H4 (cell line): ENCODE measurements at places on chromosomes 2 and 18. TPM values are rescaled to one million over a fixed set of nuclear protein-coding genes. Genes with fewer than 3 reads are reported as not detected.

SH3RF3 gene
- total RNA-seq = 0.45 and 0.87 TPM in 2 replicates

ANKRD30BL gene
- total RNA-seq = not detected in 2 replicates

SERPINB10 gene
- total RNA-seq = 1.0 TPM in 1 of 2 replicates, not detected in the other

FHL2 gene
- 163 and 195 TPM in 2 replicates for total RNA-seq

GAREM2 gene
- total RNA-seq = not detected in 2 replicates

C2orf66 gene
- total RNA-seq = not detected in 2 replicates

FAM124B gene
- total RNA-seq = 0.06 TPM in 1 of 2 replicates, not detected in the other

POTEI gene
- total RNA-seq = 0.10 and 0.31 TPM in 2 replicates

CCL20 gene
- total RNA-seq = not detected in 2 replicates

DNAH6 gene
- 0.02 TPM in 1 of 2 replicates, not detected in the other for total RNA-seq

PAX8 gene
- total RNA-seq = 0.08 TPM in 1 of 2 replicates, not detected in the other

CSRNP3 gene
- 2.7 and 3.7 TPM in 2 replicates for total RNA-seq

DSG2 gene
- 26.4 TPM in 2 replicates for total RNA-seq

TGFA gene
- total RNA-seq = 19.7 and 32.2 TPM in 2 replicates

COL4A4 gene
- 0.17 and 0.18 TPM in 2 replicates for total RNA-seq

- no peak for DNase-seq
Observed at GRCh38 chr2:168169097-168169745, 78.2 kb downstream of the STK39 start.

DNA sequence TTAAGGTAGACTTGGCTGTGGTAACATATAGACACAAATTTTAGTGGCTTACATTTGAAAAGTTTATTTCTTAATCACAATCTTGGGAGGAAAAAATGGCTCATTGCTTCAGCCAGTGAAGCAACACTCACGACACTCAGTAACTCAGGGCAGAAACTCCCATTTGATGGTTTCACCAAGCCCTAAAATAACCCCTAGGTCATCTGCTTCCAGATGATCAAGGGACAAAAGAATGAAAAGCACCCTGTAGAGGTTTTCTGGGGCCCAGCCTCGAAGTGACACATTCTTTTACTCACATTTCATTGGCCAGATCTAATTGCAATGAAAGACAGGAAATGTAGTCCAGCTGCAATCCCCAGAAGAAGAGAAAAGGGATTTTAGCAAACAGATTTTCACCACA lies 275.9 kb downstream of the TMX3 start:
- peak; percentile 47 for DNase-seq

DNA sequence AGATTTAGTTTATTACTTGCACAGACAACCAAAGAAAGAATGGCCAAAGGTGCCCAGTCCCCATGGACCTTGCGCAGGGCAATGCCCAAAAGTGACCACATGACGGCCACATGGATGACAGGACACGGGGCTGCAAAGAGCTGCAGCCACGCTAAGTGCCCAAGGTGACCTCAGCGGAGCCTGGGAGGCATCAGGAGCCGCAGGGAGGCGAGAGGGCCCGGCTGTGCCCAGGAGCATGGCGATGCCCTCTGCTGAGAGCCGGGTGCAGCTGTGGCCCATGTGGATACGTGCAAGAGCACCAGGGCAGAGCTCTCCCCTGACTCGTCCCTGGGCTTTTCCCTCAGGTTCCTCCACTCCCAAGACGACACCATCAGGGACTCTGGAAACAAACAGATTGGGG lies 14.7 kb downstream of the HES6 start:
- no peak for DNase-seq

DNA sequence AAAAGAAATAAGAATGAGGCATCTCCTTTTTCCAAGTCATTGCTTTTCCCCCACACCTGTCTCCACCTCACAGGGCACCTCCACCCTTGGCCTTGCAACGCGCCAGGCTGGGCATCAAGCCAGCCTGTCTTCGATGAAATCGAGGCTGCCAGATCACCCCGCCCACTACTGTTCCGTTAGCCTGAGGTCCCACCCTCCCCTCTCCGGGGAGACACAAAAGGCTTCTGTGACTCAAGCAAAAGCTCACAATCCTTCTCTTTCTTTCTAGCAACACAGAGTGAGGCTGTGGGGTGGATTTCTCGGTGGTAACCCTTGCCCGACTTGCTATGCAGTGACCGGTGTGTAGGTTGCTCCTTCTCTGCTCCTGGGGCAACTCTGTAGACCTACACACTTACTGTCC lies 9.9 kb downstream of the TNP1 start:
- no peak for DNase-seq

DNA sequence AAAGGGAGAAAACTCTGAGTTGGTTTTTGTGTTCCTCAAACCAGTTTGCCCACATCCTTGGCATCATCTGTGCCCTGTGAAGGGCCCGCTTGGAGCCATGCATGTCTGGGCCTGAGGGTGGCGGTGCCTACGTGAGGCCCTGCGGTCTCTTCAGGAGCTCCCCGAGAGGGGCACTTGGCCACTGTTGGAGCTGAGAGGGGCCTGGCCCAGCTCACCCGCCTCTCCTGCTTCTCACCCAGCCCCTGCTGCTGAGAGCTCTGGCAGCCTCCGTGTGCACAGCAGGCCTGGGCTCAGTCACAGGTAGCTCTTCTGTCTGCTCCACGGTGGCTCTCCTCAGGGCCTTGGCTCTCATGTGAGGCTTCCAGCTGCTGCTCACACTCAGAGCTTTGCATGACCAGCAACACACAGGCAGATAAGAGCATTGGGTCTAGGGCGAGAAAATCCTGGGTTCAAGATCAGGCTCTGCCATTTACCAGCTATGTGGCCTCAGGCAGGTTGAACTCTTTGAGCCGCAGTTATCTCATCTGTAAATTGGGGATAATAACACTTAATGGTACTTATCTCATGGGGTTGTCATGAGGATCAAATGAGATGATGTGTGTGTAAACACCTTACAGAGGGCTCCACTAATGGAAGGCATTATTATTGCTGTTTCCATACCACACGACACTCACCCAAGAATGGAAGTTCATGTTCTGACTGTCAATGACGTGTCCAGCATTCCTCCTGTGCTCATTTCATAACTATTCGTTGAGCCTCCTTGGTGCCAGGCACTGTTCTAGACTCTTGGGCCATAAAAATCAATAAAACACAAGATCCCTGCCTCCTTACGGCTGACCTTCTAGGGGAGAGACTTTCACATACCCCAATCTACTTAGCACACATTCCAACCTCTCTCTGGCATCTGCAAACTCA lies 41.6 kb upstream of the PLB1 start:
- no peak for DNase-seq

GRCh38 chr2:38631976-38632375 lies 29.2 kb upstream of the HNRNPLL start:
- no peak for DNase-seq

GRCh38 chr2:27959496-27959895 lies 69.0 kb downstream of the BABAM2 start:
- no peak for DNase-seq

GRCh38 chr2:119673796-119674195 lies 5.2 kb upstream of the TMEM177 start:
- no peak for DNase-seq

DNA sequence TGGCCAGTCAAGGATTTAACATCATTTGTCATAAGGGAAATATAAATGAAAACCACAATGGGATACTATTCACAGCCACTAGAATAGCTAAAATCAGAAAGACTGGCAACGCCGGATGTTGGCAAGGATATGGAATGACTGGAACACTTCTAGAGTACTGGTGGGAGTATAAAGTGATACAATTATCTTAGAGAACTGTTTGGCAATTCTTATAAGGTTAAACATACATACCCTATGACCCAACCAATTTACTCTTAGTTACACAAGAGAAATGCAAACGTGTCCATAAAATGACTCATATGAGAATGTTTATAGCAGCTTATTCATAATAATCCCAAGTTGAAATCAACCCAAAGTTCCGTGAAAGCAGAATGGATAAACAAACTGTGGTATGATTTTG lies 35.1 kb downstream of the MAPK4 start:
- DNase-seq = no peak

- DNase-seq = no peak
Observed at GRCh38 chr18:24989760-24990593, 362.0 kb downstream of the ZNF521 start.

DNA sequence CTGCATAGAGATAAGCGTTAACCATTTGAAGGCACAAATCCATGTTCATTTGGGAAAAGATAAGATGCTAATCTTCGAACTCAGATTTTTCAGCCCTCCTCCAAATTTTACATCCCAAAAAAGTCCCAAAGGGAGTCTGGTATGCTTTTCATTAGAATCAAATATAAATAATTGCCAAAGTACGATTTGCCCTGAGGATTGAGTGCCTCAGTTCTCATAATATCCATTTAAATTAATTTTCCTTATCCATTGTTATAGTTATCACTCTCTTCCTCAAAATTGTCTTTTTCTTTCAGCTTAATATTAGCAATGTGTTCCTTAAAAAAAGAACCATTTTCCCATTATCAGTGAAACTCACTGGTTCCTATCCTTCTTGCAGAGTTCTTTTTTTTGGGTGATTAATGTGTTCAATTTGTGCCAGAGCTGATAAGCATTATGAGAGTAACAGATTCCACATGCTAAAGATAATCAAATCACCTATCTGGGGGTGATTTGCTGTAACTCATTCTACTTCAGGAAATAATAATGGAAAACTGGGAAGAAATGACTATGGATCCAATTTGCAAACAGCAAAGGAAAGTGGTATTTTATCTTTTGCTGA lies 686 bp downstream of the HNMT start:
- DNase-seq = no peak

DNA sequence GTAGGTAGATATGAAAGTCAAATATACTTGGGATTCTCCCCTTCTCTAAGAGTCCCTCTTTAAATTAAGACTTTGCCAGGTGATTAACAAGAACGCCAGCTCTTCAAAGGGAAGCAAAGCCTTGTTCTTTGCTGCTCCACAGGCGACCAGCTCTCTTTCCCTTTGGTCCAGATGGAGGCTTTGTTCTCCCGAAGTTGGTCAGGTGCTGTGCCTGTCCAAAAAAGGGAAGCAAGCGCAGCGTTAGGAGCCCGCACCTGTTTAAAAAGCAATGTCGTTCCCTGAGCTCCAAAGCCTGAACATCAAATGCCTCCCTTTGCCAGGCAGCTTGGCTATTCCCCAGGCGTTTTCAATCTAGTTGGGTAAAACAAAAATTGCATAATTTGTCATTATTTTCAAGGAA lies 1913.1 kb upstream of the PIK3C3 start:
- no peak for DNase-seq

DNA sequence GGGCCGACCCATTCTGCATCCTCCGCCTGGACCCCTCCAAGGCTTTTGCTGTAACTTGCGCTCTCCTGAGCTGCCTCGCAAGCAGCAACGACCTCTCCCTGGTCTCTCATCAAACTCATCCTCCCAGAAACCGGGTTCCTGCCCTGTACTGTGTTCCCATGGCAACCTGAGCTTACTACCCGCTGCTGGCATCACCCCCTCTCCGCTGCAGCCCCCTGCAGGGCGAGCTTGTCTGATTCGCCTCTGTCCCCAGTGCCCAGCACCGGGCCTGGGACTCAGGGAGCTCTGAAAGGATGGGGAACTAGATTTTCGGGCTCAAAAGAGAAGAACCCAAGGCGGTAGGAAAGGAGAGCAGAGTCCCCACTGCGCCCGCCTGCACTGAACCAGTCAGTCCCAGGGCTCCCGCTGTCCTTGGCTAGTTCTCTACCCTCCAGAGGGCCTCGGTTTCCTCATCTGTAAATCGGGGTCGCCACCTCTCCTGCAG lies 463 bp downstream of the HS1BP3 start:
- DNase-seq = no peak

- no peak for DNase-seq
Observed at GRCh38 chr18:74281011-74281979, 10.5 kb downstream of the CYB5A start.

GRCh38 chr2:239236808-239237205 lies 164.0 kb downstream of the HDAC4 start:
- no peak for DNase-seq

GRCh38 chr18:38198526-38198925 lies 632.9 kb upstream of the CELF4 start:
- DNase-seq = no peak

DNA sequence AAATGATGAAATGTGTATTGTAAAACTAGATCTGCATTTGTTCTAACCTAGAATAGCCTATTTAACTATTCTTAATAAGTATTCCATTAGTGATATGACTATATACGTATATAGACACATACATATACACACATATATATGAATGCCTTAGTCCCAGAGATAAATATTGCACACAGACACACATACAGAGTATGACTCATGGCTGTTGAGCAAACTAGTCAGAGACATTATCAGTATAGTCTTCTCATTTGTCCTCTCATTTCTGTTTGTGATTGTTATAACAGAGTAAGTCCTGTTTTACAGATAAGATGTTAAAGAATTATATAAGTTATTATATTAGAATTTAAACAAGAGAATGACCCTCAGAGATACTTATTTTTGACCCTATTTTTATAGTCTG lies 202.5 kb downstream of the CCDC102B start:
- DNase-seq = no peak

DNA sequence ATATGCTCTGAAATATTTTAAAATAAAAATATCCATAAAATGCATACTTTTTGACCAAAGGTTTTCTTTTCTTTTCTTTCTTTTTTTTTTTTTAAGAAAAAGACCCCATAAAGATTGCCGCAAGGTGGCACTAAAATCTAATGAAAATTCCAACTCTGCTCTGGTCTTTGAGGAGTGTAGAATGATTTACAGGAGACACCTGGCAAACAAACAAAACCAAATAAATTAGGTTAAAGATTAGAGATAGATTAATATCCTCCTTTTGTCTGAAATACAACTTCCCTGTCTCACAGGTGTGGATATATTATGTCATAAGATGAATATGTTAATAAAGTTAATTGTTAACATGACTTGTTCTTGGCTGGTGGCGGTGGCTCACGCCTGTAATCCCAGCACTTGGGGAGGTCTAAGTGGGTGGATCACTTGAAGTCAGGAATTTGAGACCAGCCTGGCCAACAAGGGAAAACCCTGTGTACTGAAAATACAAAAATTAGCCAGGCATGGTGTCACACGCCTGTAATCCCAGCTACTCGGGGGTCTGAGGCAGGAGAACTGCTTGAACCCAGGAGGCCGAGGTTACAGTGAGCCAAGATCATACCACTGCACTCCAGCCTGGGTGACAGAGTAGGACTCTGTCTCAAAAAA lies 3.5 kb upstream of the RHOB start:
- no peak for DNase-seq

- DNase-seq = no peak
Observed at GRCh38 chr2:45741161-45741850, 89.8 kb downstream of the PRKCE start.

DNA sequence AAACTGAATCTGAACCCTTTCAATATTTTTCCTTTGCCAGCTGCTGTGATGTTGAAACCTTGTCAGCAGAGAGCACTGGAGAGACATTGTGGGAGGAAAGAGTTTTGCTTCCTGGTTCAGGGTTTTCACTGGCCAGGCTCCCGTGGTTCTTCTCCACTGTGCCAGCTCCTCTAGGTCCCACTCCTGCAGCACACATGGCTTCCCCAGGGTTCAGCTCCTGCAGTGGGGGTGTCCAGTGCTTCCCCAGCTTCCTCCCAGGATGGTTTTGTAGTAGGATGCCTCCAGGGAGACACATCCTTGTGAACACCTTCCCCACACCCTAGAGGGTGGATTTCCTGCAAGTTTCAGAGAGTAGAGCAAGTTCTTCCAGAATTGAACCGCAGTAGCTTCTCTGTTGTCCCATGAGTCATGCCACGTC lies 24.0 kb upstream of the SULT1C3 start:
- DNase-seq = peak; percentile 45
